ENCODE measurements at places on chromosomes 5 and 9. TPM values are rescaled to one million over a fixed set of nuclear protein-coding genes. Genes with fewer than 3 reads are reported as not detected.

WHRN gene
- polyA plus RNA-seq: 4.6 TPM

SNCB gene
- not detected for polyA plus RNA-seq

GRCh38 chr5:14492331-14492964 is 89.1 kb upstream of the OTULINL start:
- DNase-seq: no peak

DNA sequence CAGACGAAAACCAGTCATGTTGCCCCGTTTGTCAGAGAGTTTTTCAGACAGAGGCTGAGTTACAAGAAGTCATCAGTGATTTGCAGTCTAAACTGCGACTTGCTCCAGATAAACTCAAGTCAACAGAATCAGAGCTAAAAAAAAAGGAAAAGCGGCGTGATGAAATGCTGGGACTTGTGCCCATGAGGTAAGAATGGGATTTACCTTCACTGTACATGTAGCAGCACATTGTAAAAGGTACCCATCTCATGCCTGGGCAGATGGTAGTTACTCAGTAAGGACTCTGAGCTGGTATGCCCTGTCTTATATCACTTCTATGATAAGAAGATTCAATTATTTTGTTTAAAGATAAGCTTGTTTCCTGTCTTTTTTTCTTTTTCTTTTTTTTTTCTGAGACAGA is 38.8 kb downstream of the RAD50 start:
- DNase-seq: no peak

- DNase-seq: peak; percentile 71
These were observed 4.9 kb downstream of the DAPK1 start for GRCh38 chr9:87502391-87503221.

- no peak for DNase-seq
These were observed 7.3 kb upstream of the SLC25A48 start for GRCh38 chr5:135826994-135827671.

DNA sequence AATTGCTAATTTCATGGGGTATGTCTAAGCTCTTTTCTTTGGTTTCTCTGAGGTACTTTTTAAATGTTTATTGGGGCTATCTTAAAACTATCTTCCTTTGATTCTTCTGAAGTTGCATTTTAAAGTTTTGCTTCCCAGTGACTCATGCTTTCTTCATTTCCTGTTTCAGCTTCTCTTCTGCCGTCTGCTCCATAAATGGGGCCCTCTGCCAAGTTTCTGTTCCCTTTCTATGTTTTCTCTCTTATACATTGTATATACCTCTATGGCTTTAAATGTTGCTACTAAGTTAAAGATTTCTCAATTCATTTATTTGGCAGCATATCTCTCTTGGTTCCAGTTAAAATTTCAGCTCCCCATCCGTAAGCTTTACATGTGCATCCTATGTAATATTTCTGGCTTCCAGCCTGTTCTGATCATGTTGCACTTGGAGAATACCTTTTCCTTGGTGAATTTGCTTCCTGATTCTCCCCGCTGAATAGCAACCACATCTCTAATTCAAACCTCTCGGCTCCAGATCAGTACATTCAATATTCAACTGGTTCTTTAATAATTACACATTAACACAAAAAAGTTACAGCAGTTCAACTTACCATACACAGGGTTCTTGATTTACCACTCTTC is 125.3 kb downstream of the ST8SIA4 start:
- DNase-seq: peak; percentile 88

DNA sequence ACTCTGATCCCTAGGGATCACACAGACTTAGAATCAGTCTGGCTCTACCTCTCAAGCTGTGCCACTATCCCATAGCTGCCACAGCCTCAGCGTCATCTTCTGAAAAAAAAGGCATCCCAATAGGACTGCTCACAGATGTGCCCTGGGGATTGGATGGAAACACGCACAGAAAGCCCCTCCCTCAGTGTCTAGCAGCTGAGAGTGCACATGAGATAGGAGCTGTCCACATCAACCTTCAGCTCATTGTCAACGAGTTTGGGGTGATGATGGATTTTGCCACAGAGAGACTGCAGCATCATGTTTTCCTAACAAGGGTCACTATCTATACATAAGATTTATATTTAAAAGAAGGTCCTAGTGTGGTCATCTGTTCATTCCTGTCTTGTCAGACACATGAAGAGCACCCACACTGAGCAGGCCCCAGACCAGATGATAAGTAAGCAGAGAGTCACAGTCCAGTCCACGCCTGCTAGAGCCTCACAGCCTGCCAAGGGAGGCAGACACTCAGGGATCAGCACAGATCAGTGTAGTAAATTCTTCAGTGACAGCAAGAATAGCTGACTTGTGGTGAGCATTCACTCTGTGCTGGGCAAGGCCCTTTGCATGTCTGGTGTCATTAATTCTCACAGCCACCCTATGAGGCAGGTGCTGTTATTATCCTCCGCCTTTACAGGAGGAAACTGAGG is 25.8 kb downstream of the AFAP1L1 start:
- DNase-seq: no peak

CYLC2 gene
- polyA plus RNA-seq: not detected

PPP3R2 gene
- not detected for polyA plus RNA-seq

PCDHA1 gene
- polyA plus RNA-seq: not detected

SPAAR gene
- polyA plus RNA-seq: 1.5 TPM

ANKRD20A1 gene
- 0.48 TPM for polyA plus RNA-seq

DNA sequence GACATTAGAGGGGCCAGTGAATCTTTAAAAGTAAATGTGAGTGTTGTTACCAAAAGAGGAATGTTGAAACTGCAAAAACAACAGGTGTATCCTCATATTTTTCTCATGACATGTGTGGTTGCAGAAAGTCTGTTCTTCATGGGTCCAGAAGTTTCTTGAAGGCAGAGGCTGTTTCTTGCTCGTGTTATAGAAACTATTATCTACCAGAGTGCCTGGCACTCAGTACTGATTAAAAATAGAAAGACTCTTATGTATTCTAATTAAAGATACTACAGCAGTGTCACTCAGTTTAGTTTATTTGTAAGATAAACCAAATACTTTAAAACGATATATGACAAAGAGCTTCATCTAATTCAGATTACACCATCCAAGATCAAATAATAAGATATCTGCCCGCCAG is 1864.2 kb upstream of the WWC1 start:
- DNase-seq: no peak

DNA sequence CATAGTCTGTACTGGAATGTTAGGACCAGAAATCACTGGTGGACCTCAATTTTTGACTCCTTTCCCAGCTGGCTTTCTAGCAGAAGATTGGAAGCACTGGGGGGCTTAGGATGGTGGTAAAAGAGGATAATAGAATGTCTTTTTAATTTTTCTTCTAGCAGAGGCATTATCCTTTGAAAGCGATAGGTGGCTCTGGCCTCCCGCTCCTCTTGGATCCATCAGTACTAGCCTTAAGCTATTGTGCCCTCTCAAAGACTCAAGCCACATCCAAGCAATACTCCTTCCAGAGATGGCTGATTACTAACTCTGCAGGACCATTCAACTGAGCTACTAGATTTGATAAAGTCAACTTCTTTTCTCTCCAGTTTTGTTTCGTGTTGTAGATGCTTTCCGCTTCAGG is 610.6 kb downstream of the CDH12 start:
- no peak for DNase-seq

DNA sequence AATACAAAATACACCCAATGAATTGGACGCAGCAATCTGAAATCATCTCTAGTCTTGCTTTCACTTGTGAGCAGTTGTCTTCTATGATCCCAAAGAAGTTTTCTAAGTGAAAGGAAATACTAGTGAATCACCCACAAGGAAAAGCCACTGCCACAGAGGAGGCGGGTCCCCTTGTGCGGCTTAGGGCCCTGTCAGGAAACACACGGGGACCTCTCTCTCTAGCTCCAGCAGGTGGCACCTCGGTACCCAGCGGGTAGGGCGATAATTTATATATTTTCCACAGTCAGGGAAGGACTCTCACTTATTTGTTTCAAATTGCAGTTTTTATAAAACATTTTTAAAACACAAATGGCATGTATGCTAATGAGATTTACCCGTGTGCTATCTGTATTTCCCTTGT is 417.1 kb downstream of the KDM4C start:
- DNase-seq: no peak

DNA sequence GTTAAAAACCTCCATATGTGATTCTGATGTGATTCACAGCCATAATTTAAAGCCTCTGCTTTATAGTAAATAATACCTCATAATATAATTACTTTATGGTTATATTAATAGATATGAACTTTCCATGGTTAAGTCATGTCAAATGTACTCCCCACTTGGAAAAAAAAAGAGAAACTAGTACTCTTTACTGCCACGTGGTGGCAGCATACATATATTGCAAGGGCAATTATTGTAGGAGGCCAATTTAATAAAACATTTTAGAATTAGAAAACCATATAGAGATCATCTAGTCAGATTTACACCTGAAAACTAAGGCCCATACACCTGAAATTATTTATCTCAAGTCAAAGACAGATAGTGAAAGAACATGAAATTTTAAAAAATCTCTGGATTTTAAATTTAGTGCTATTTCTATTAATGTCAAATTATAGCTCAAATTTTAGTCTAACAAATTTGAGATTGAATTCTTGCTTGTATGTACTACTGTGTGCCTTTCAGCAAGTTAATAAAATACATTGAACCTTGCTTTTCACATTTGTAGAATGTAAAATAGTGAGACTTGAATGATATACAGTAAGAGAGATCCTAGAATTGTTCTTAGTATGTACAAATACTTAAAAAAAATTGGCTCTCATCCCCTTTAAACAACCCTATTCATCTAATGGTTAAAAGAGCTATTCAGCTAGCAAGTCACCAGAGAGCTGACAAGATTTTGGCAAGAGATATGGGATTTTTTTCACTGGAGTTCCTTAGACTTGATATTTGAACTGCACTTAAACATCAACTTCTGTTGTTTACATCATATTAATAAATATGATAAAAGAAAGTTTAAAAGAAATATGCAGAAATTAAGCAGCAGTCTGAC is 603.8 kb downstream of the TLE4 start:
- peak; percentile 57 for DNase-seq

- no peak for DNase-seq
These were observed 16.2 kb downstream of the OR2V2 start for GRCh38 chr5:181163487-181164075.

- DNase-seq: no peak
These were observed 157.8 kb upstream of the RASEF start for GRCh38 chr9:83220730-83221129.

- DNase-seq: no peak
These were observed 97.9 kb downstream of the CD180 start for GRCh38 chr5:67098656-67099055.

GRCh38 chr5:13464532-13465193 is 479.8 kb downstream of the DNAH5 start:
- DNase-seq: no peak

DNA sequence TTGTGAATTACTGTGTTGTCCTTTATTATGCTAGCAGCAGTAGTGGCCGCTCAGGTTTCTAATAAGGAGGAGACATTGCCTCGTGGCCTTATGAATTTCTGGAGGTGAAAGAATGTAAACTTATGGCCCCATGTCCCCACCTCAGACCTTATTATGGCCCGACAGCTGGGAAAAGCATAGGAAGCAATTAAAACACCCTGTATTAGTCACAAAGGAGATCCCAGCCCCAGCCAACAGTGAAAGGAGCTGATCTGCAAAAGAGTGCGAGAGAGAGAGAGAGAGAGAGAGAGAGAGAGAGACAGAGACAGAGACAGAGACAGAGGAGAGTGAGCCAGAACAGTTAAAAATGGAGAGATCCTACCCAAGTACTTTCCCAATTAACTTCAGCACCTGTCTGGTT is 269.3 kb downstream of the DMRT2 start:
- peak; percentile 46 for DNase-seq

- DNase-seq: peak; percentile 33
These were observed 7.6 kb downstream of the HACD4 start for GRCh38 chr9:21023861-21024260.

LCN15 gene
- 0.31 TPM for polyA plus RNA-seq

DIPK1B gene
- polyA plus RNA-seq: 14.1 TPM

GRCh38 chr9:84921175-84921574 is 251.6 kb downstream of the NTRK2 start:
- no peak for DNase-seq

FGF18 gene
- polyA plus RNA-seq: 16.5 TPM

GPR151 gene
- not detected for polyA plus RNA-seq

NR2F1-AS1 gene
- polyA plus RNA-seq: 4.3 TPM

DNA sequence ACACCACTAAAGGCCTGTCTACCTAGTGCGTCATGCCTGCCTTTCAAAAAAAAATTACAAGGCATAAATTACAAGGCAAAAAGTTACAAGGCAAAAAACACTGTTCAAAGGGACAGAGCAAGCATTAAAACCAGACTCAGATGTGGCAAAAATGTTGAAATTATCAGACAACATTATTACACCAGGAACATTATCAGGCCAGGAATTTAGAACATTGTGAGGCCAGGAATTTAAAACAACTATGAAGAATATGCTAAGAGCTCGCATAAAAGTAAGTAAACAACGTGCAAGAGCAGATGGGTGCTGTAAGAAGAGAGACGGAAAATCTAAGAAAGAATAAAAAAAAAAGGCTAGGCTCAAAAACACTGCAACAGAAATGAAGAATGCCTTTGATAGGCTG is 18.2 kb upstream of the MLANA start:
- DNase-seq: no peak

DNA sequence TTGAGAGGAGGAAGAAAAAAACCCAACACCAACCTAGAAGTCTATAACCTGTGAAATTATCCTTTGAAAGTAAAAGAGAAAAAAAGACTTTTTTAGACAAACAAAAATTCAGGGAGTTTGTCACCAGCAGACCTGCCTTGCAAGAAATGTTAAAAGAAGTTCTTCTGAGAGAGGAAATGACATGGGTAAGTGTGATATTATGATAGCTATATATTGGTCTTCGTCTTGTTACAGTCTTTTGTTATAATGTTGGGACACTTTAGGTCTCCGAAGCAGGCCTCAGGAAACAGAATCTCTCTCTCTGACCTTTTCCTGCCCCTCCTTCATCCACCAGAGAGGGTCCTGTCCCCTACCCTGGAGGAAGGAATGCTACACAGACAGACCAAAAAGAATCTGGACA is 16.6 kb upstream of the MLANA start:
- no peak for DNase-seq

DNA sequence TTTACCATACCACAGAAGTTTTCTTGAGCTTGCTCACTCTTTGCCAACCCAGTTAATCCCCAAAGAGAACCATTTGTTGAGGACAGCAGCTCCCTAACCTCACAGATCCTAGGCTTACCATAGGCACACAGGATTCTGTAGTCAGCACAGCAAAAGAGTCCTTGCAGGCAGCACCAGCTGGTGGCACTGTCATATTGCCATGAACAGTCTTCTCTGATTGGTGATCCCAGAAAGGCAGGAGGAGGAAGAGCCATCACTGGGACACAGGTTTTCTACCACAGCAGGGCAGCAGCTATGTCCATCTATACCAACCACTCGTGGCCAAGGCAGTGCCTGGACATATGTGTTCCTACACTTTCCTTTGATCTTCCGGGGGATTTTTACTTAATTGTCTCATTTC is 297.1 kb upstream of the CD180 start:
- peak; percentile 49 for DNase-seq

- no peak for DNase-seq
These were observed 83.0 kb downstream of the ELAVL2 start for GRCh38 chr9:23743036-23743435.

- DNase-seq: peak; percentile 94
These were observed 213.6 kb upstream of the S1PR3 start for GRCh38 chr9:88777498-88778312.

- no peak for DNase-seq
These were observed 151.8 kb upstream of the EPB41L4A start for GRCh38 chr5:112570708-112571444.

COL15A1 gene
- polyA plus RNA-seq: 203 TPM

Data from muscle of leg (tissue), 16 donors.